Stimulated activated CD4-positive, alpha-beta T cell treated with anti-CD3 and anti-CD28 coated beads, TNF-alpha, amount 100 ng/mL, for 48 hours (primary cell): ENCODE measurements at places on chromosomes 7 and 10.

DNA sequence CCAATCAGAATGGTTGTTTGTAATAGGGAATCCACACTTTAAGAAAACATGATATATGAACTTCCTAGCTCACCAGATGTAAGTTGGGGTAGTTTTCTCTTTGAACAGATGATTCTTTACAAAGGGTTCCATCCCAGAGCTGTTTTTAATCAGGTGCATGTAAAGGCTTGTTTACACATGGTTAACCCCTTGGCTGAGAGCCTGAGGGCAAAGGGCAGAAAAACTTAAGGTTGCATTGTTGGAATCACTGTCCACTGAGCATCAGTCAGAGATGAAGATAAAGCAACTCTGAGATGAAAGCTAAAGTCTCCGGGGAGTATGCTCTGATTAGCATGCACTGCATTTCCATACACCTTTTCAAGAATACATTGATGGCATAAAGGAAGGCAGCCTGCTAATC is 518.2 kb downstream of the SORCS3 start:
- DNase-seq: no peak

- no peak for DNase-seq
Observed at GRCh38 chr10:65294329-65294728, 1631.5 kb upstream of the LRRTM3 start.

DNA sequence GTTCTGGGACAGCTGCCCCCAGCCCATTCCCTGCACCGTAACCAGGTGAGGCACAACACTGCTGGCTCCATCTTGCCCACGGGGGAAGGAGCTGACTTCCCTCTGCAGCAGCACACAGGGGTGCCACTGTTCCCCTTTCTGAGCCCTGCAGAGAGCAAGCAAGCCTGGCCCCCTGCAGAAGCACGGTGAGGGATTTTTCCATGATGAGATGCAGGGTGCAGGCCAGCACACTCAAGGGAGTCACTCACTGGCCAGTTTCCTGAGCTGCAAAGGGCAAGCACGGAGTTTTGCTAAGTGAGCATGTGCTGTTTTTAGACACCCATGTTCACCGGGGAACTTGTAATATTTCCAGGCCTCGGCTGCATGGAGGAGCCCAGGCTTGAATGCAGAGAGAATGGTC is 176.6 kb downstream of the PIP4K2A start:
- DNase-seq: no peak

GRCh38 chr10:58513188-58514110 is 777 bp downstream of the BICC1 start:
- no peak for DNase-seq

DNA sequence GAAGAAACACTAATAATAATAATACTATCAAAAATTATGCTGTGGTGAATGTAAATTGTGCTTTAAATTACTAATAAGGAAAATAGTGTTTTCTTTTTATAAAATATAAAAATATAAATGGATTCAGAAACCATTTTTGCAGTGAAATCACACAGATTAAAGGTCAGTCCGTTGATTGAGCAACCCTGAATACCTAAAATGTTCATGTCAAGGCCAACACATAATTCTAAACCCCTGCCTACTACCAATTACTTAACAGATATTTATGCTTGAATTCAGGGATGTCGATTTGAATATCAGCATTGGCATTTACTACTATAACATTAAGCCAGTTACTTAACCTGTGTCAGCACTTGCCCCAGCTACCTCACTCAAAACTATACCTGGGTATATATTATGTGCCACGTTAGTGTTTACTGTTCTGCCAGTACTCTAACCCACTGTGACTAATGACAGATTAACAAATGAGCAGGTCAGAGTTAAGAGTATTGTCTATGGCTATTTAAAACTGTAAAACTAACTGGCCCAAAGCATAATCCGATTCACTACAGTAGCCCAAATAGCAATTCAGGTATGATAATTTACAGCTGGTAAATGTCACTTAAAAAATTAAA is 165.0 kb downstream of the KMT2E start:
- DNase-seq: no peak

- no peak for DNase-seq
Observed at GRCh38 chr10:33333260-33334101, 986 bp downstream of the NRP1 start.

DNA sequence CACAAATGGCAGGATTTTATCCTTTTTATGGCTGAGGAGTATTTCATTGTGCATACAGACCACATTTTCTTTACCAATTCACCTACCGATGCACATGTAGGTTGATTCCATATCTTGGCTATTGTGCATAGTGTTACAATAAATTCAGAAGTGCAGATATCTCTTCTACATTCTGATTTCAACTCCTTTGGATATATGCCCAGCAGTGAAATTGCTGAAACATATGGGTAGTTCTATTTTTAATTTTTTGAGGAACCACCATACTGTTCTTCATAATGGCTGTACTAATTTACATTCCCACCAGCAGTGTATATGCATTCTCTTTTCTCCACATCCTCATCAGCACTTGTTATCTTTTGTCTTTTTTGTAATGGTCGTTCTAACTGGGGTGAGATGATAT is 1290.3 kb downstream of the XPNPEP1 start:
- no peak for DNase-seq

- no peak for DNase-seq
Observed at GRCh38 chr7:124893140-124893827, 36.3 kb downstream of the POT1 start.

DNA sequence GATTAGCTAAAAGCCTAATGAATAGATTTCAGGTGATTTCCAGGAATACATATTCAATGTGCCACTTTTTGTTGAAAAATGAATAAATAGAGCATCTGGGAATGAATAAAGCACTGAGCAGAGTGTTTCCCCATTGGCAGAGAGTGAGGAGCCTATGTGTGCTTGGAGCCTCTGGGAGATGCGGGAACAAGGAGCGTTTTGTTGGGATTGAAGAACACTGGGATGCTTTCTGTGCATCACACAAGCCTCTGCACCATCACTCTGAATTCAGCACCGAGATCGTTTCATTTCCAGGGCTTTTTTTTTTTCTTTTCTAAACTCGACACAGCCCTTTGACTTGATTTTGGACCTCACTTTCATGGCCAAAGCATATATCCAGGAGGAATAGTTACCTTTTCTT is 111.4 kb downstream of the BAMBI start:
- no peak for DNase-seq

DNA sequence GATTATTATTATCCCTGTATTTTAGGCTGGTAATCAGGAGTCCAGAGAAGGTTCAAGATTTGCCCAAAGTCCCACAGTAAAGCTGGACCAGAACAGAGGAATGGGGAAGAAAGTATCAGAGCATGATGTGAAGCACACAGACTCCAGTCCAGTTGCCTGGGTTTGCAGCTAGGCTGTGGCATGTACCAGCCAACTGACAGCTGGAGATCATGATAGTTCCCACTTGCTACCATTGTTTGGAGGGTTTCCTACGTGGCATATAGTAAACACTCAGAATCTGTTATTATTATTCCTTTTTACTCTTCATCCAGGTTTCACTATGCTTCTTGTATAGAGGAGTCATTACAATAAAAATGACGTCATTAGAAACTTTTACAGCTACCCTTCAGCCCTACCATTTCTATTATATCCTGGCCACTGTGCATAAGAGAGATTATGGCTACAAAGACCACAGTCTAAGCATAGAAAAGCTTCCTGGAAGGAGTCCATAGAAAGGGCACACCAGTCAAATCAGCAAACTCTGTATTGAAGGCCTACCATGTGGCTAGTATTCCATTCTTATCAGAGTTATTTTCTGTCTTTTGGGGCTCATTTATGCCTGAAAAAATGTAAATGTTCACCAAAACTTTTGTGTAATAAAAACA is 66.6 kb downstream of the MTPN start:
- DNase-seq: no peak

DNA sequence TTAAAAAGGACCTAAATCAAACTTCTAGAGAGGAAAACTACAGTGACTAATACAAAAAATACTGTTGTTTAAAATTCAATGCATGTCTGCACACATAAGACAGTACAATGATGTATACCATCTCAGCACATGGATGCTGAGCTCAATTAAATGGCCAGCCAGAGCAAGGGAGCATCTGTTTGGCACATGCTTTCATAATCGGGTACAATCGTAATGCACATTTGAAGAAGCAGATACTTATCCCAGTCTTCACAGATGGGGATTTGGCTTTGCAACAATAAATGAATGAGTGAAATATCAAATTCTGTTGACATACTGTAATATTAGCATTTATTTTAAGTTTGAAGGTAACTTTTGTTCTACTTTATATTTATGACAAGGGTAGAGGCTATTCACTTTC is 187.8 kb downstream of the CRPPA start:
- no peak for DNase-seq

GRCh38 chr10:71509444-71509843 is 112.7 kb downstream of the CDH23 start:
- no peak for DNase-seq

- no peak for DNase-seq
Observed at GRCh38 chr7:157018997-157019608, 8.6 kb upstream of the MNX1 start.

GRCh38 chr7:13198727-13199126 is 511.3 kb downstream of the ARL4A start:
- DNase-seq: no peak

GRCh38 chr10:121734589-121735045 is 136.4 kb upstream of the FGFR2 start:
- DNase-seq: no peak

DNA sequence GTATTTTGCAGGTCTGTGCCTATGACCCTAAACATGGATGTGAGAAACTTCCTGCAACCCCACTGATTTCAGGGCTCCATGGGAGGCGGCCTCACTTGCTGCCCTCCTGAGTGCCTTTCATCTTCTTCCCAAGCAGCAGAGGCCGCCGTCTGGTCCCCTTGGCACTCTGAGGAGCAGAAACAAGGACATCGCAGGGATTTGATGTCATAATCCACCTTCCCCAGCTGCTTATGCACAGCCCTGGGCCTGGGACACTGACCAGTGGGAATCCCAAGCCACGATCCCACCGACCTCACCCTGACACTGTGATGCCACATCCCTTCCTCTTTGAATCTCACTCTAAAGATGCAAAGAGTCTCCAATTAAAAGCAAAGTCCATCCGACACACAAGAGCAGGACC is 7.7 kb downstream of the CAMK2G start:
- DNase-seq: no peak

DNA sequence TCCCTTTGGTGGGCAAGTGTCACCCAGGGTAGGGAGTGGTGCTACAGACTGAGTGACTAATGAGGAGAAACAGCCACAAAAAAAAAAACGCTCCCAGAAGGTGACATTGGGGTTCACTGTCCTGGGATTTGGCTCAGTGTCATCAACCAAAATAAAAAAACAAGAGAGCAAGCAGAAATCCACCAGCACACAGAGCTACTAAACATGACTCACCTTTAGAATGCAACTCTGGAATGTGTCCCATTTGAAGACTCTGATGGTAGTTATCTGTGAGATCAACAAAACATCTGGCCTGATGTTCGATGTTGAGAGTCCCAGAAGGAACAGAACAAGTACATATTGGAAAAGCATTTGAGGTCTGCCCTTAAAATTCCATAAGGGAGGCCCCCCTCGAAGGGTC is 200.3 kb upstream of the LYZL2 start:
- no peak for DNase-seq

GRCh38 chr10:109931163-109931562 is 7.9 kb upstream of the XPNPEP1 start:
- no peak for DNase-seq

DNA sequence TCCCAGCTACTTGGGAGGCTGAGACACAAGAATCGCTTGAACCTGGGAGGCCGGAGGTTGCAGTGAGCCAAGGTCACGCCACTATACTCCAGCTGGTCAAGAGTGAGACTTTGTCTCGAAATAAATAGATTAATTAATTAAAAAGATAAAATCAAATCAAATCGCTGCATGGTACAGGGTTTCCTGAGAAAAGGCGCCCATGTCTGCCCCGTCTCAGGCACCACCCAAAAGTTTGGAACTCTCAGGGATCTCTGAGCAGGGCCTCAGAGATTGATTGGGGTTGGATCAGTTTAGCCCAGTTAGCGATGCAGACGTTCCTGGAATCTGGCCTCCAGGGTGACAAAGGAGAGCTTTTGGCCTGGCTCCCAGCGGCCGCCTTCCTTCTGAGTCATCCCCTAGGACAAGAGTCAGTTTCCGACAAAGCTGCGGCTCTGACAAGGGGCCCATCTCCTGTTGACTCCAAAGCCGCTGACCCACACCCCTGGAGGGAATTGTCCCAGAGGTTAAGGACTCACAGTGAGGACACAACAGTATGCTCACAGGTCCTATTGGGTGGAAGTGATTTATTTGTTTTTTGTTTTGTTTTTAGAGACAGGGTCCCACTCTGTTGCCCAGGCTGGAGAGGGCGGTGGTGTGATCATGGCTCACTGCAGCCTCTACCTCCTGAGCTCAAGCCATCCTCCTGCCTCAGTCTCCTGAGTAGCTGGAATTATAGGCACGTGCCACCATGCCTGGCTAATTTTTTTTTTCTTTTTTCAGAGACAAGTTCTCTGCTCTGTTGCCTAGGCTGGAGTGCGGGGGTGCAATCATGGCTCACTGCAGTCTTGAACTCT is 6.8 kb downstream of the ORAI2 start:
- no peak for DNase-seq

GRCh38 chr7:136184719-136185118 is 207.6 kb upstream of the MTPN start:
- DNase-seq: no peak

DNA sequence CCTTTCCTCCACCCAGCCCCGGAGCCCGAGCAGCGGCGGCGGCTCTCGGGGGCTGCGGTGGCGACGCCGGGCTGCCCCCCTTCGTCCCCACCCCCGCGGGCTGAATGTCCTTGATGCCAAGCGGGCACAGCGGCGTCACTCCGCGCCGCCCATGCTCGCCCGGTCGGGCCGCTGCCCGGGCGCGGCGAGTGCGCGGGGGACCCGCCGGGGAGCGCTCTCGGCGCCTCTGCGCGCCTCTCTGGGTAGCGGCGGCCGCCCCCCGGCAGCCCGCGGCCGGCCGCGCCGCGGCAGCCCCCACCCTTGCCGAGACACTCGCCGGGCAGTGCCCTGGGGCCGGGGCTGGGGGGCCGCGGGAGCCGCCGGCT is 433 bp upstream of the PLXNA4 start:
- DNase-seq: no peak

DNA sequence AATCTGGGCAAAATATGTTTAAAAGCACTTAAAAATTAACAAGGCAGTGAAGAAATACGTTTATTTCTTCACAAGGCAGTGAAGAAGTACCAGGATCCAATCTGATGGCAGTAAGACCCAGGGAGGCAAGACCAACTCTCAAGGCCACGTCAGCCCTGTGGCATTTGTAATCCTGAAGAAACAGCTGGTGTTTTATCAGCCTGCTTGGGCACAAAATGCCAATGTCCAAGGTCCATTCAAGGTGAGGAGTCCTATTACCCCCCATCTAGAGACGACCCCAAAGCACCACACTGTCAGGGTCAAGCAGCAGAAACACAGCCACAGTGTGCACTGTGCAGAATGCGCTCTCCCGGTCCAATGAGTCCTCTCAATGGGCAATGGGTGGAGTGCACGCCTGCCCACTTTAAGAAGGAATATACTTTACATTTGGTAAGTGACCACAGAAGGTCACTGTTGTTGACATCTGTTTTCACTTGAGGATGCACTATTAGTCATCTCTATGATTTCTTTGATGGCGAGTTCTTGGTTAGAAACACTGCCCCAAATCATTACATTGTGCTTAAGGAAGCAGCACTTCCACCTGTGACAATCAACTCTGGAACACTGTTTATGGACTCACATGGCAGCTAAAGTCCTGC is 12.8 kb downstream of the CPXM2 start:
- no peak for DNase-seq

GRCh38 chr7:10584886-10585285 is 388.8 kb upstream of the PHF14 start:
- no peak for DNase-seq
